ENCODE measurements at places on chromosomes 16 and 17. TPM values are rescaled to one million over a fixed set of nuclear protein-coding genes. Genes with fewer than 3 reads are reported as not detected.

Gene OR2C1
- not detected for total RNA-seq

Gene UBFD1
- total RNA-seq = 37.3 TPM

Gene SOX8
- 0.79 TPM for total RNA-seq

Gene IGFALS
- total RNA-seq = not detected

Gene KIF2B
- total RNA-seq = not detected

Gene FN3K
- 9.6 TPM for total RNA-seq

Gene GPR139
- not detected for total RNA-seq

Gene ZSCAN10
- not detected for total RNA-seq

Gene CSF3
- 0.69 TPM for total RNA-seq

Gene NTHL1
- total RNA-seq = 8.1 TPM

Gene MYL4
- total RNA-seq = 2.8 TPM

Gene TBC1D3K
- not detected for total RNA-seq

Gene NFE2L1
- total RNA-seq = 263 TPM

Gene RHBDL1
- 0.71 TPM for total RNA-seq
